T-helper 2 cell (primary cell): ENCODE measurements at places on chromosomes 5 and 9.
A peak's percentile ranks its signal among the peaks of the same experiment; 100 is the strongest.

GRCh38 chr9:92808726-92809451 lies 44.3 kb upstream of the BICD2 start:
- DNase-seq: no peak

GRCh38 chr9:11097020-11097419 lies 484.2 kb upstream of the PTPRD start:
- DNase-seq: no peak

- peak; percentile 64 for DNase-seq
These were observed 3.8 kb downstream of the ANXA6 start for GRCh38 chr5:151153766-151154272.

GRCh38 chr9:37903647-37904444 lies at the start of gene SLC25A51:
Gene SLC25A51, minus strand, starts transcription at chr9:37904127. Its CDS starts 15,577 bp downstream, at chr9:37888550.
- DNase-seq: peak; percentile 95

- no peak for DNase-seq
These were observed 2.6 kb upstream of the SMC5 start for GRCh38 chr9:70256123-70256551.

GRCh38 chr5:29077451-29077850 lies 2039.1 kb upstream of the CDH9 start:
- DNase-seq: no peak

GRCh38 chr9:109441296-109441695 lies 56.8 kb downstream of the PTPN3 start:
- DNase-seq: no peak

DNA sequence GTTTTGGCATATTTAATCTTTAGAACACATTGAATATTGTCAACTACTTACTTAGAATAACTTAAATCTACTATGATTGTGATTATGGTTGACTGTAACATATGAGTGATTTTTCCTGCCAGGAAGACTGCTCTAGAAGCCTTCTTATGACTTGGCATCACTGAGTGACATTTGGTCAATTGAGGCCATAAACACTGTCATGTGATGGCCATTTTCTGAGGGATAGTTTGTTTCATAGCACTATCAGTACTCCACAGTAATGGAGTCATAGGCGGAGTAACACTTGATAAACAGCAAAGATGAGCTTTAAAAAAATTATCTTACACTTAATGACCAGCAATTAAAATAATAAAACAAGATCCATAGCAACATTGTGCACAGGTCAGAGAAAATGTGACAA lies 31.0 kb downstream of the C9orf40 start:
- no peak for DNase-seq

GRCh38 chr9:91502913-91503672 lies 79.5 kb upstream of the NFIL3 start:
- no peak for DNase-seq

DNA sequence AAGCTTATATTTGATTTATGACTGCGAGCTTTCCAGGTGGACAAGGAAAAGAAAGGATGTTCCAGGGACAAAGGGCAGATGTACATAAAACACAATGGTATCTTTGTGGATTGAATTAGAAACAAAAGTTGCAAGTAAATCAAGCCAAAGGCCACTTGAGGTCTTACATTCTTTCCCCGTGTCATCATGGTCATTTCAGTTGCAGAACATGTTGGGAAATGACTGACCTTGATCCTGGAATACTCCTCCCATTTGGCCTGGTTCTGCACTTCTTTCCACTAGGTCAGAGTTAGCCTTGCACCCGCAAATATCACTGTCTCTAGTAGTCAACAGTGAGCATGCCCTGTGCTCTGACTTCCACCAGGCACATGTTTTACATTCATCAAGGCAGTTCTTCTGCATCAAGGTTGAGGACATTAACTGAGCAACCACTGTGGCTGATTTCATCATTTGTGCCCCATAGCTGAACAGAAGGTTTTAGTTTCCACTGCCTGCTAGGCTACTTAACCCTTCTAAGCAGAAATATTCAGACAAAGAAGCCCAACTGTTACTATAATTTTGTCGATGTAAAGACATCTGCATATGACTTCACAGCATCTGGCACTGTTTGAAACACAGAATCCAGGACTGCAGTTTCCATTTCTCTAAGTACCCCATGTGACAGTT lies 1161.7 kb upstream of the DMAC1 start:
- no peak for DNase-seq

- DNase-seq: no peak
These were observed 569.5 kb upstream of the WWC1 start for GRCh38 chr5:167721926-167722440.

- DNase-seq: no peak
These were observed 50.7 kb upstream of the ARL15 start for GRCh38 chr5:54360925-54361662.

DNA sequence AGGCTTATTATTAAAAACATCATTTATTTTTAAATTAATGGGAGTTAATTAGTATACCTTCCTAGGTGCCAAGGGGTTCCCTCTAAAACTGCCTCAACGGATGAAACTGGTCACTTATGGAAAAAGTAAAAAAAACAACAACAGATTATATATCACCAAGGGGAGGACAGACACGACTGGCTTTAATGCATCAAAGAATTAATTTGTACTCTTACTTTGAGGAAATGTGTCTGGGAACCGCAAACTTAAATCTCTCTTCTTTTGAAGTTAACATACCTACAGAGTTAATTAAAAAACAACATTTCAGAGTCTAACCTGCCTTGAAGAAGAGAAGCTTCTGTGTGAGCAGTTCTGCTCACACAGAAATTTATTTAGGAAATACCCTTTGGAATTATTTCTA lies 354.6 kb downstream of the LRRC70 start:
- no peak for DNase-seq

GRCh38 chr5:127536687-127537086 lies 19.2 kb downstream of the PRRC1 start:
- no peak for DNase-seq

DNA sequence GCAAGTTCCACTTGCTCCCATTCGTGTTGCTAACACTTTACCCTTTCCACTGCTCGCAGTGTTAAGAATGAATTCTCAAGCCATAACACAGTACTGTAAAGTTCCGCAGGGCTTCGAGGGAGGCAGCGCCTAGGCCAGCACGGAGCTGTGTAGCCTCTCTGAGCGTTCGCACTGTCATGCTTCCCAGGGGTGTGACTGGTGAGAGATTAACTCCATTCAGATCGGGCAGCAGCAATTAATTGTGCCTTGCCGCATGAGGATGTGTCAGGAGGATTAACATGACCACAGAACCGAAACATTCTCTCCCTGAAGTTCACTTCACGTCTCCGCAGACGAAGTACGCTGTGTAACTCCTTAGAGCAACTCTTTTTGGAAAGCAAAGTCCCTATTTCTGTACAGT lies 23.2 kb downstream of the ZBTB34 start:
- DNase-seq: no peak

DNA sequence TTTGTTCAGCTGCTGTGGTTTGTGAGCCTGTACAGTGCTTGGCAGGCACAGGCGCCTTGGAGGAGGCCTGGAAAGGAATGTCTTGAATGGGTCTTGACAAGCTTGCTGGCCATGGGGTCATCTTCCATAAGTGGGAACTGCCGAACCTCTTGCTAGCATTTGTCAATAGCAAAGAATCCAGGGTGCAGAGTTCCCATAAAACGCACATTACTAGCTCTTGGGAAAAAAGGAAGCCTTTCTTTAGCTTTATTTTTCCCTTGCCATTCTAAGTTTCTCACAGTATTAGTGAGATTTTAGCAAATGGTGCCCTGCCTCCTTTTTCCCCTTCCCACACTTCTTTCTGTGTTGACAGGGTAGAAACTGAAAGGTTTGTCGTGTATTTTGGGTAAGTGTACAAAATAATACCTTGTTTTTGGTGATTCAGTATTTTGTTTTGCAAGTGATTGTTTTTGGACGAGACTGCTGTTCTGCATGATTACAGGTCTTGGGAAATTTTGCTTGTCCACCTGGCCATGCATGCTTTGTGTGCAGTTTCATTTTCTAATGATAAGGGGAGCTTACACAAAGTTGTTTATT lies 82.0 kb downstream of the ADGRV1 start:
- DNase-seq: no peak

GRCh38 chr9:37909326-37909725 lies 5.4 kb upstream of the SLC25A51 start:
- no peak for DNase-seq

DNA sequence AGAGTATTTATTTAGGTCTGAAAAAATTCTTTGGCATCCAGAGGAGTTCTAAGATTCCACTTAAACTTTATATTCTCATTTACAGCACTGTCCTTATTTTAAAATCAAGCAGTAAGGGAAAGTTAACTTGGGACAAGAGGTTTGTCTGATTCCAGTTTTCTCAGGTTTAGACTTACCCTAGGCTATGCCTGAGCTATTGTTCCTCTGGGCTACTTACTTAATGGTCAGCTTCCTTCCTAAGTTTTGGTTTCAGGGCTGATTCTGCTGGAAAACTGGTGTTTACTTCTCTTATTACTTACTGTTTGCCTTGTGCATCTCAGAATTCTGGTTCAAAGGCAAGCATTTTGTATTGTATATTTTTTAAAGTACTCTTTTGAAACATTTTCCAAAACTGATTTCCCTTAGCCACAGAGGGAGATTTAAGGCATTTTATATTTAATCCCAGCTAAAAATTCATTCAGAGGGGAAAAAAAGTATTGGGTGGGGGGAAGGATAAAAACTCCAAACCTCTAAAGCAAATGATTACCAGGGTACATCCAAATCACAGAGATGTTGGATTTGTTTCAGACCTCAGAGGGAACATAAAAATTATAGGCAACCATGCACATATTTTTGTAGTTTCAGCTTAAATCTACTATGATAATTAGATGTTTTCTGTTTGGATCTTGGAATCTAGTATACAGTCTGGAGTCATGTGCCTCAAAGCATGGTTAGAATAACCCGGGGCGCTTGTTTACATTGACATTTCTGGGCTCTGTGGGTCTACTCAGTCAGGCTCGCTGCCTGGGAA lies 290.0 kb downstream of the ARHGAP26 start:
- no peak for DNase-seq

- DNase-seq: no peak
These were observed 213.2 kb downstream of the PCSK5 start for GRCh38 chr9:76103531-76104315.

GRCh38 chr9:110742741-110743371 lies 74.3 kb downstream of the MUSK start:
- DNase-seq: no peak

DNA sequence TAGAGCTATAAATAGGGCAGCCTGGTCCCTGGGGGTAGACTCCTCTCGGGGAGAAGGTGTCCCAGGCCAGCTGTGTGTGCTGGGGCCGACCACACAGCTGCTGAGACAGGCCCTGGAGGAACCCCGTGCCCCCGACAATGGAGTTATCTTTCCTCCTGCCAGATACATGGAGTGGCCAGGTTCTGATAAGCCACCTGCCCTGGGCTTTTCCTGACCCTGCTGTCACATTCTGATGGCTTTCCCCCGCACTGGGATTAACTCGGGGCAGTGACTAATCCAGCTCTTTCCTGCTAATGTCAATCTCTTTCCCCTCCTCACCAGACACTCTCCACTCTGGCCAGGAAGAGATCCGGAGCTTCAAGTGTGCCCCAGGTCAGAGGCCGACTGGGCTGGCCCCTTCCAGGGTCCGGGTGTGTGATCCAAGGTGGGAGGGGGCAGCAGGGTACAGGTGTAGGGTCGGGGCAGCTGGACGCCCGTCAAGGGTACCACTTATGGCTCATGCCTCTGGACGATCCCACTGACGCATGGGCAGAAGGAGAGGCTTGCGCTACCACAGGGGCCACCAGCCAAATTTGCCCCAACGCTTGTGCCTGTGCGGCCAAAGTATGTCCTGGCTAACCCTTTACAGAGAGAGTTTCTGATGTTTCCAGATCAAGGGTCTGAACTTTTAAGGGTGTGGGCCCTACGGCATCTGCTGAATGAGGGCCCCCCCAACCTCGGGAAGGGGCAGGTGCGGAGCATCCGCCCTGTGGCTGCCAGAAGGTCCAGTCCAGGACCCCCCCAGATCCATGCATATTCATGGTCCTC lies 20.6 kb upstream of the COL5A1 start:
- no peak for DNase-seq

GRCh38 chr9:135963938-135964337 lies 2.8 kb upstream of the UBAC1 start:
- DNase-seq: no peak

- no peak for DNase-seq
These were observed 43.3 kb downstream of the MCTP1 start for GRCh38 chr5:95241635-95242034.

DNA sequence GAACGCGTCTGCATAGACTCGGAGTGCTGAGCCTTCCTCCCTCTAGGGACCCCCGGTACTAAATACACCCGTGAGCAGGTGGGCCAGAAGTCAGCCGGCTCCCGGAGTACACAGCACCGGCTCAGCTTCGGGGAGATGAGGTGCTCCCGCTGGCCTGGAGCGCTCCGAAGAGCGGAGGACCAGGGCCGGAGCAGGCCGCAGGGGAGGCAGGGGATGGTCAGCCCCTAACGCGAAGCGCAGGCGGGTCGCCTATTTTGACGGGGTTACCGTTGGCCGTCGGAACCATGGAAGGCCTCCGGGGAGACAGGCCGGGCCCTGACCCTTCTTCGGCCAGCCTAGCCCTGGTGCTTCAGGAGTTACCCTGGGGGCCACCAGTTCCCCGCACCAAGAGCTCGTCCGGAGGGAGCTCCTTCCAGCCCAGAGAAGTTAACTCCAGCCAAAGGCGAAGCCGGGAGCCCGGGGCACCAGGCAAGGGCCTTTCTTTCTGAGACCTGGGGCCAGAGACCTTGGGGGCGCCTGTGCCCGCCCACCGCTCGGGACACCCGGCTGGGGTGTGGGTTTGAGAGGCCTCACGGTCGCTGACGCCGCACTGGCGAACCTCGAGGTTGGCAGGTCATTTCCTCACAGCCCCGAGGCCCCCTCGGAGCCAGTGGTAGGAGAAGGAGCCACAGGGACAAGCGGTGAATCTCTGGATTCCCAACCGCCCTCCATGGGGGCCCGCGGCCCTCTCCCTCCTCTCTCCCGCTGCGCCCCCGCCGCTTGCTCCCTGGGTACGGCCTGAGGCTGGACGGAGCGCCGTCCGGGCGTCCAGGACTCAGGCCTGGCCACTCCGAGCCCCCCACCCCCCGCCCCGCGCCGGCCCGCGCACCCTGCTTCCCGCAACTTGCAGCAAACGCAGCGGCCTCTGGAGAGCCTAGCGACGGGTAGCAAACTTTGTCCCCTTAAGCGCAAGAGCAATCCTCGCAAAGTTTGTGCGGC lies 3.4 kb upstream of the IRX4 start:
- DNase-seq: no peak

DNA sequence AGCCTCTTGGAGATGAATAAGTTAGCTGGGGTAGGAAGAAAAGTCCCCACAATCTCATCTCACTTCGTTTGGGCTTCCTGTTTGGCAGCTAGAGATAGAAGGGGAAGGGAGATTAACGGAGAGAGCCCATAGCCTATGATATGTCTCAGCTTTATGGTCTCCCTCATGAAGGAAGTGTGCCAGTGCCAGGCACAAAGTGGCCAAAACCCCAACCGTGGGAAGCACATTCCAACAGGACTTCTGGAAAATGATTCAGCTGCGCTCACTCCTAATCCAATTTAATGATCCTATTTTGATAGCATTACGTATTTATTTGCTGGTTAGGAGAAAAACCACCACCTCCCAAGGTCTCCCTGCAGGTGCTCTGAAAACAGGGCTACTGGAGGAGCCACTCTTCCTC lies 303.1 kb upstream of the CLINT1 start:
- DNase-seq: no peak

DNA sequence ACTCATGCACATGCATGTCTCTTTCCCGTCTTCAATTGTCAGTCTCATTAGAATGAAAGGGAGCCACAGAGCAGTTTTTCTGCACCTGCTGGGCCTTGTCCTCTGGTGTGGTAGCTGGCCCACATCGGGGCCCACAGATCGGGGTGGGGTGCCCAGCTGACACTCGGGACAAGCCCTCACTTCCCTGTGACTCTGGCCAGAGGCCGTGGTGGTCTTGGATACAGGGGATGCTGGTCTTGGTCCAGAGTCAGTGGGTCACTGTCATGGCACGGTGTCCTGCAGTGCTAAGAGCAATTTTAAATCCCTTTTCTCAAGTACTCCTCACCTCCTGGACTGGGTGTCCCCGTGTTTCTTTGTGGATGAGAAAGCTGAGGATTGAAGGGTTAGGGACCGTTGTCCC lies 193.2 kb downstream of the CACNA1B start:
- no peak for DNase-seq
